ENCODE measurements at places on chromosomes 6 and 20.

DNA sequence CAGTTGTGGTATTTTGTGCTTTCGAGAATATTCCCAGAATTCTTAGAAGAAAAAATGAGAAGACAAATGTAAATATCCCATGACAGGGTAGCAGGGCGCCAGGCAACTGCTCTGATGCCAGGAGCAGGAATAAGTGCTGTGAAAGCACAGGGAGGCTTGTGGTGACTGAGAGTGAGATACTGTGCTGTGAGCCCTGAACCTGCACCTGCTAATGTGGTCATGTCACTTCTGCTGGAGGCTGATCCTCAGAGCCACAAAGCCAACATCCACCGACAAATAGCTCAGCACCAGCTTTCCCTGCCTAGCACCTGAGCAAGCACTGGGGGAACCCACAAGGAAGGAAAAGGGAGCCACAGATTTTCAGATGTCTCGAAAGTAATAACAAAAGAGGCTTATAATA lies 368.6 kb upstream of the CDH4 start:
- H3K27ac ChIP-seq = no peak overlapping the region
- H3K4me1 ChIP-seq = no peaks in the 10 kb centered on the region
- peaks cover 6% of the 10 kb centered on the region for H3K27me3 ChIP-seq
- no peaks in the 10 kb centered on the region for H3K36me3 ChIP-seq
- DNase-seq = no peak

DNA sequence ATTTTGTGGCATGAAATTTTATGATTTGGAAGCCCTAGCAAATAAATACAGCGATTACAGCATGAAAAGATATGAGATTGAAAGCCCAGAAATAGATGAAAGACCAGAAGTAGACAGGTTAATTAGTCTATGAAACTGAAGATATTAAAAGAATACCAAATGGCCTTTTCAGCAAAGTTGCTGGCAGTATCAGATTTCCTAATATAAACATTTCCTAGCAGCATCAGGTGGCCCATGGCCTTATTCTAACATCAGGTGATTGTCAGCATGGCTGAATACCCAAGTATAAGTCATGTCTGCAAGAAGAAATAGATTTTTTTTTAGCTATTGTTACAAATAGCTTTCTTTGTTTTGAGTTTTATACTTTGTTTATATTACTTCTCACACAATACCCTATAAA lies 93.2 kb downstream of the CLVS2 start:
- no peaks in the 10 kb centered on the region for H3K36me3 ChIP-seq
- H3K4me3 ChIP-seq = no peak overlapping the region
- no peaks in the 10 kb centered on the region for H3K27me3 ChIP-seq
- no peaks in the 10 kb centered on the region for H3K4me1 ChIP-seq
- H3K27ac ChIP-seq = no peak overlapping the region
- DNase-seq = no peak

DNA sequence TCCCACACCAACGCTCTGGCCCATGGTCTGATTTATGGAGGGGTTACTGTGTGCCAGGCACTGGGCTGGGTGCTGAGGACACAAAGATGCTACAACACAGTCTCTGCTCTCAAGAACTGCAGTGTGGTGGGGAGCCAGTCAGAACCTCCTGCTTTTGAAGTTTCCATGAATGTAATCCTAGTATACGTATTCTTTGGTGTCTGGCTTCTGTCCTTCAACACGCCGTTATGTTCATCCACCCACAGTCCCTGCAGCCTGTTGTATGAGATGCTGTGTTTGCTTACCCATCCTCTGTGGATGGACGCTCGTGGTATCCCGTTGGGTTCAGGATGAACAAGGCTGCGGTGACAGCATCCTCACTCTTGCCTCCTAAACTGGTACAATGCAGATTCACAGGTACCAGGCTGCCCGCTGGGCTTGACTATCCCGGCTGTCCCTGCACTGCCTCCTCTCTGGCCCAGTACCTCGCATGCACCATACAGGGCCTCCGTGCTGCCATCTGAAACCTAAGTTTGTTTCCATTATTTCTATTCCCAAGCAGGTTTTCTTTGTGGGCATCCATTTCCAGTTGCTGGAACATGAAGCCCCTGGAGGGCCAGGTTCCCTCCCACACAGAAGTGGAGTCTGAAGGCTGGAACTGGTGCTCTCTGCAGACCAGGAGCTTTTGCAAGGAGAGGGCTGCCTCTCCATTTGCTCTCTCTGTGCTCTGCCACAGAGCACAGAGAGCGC lies 364.5 kb downstream of the ZFAND3 start:
- no peak overlapping the region for H3K27ac ChIP-seq
- no peaks in the 10 kb centered on the region for H3K36me3 ChIP-seq
- no peaks in the 10 kb centered on the region for H3K27me3 ChIP-seq
- no peak overlapping the region for H3K4me3 ChIP-seq
- H3K4me1 ChIP-seq = peaks cover 3% of the 10 kb centered on the region

DNA sequence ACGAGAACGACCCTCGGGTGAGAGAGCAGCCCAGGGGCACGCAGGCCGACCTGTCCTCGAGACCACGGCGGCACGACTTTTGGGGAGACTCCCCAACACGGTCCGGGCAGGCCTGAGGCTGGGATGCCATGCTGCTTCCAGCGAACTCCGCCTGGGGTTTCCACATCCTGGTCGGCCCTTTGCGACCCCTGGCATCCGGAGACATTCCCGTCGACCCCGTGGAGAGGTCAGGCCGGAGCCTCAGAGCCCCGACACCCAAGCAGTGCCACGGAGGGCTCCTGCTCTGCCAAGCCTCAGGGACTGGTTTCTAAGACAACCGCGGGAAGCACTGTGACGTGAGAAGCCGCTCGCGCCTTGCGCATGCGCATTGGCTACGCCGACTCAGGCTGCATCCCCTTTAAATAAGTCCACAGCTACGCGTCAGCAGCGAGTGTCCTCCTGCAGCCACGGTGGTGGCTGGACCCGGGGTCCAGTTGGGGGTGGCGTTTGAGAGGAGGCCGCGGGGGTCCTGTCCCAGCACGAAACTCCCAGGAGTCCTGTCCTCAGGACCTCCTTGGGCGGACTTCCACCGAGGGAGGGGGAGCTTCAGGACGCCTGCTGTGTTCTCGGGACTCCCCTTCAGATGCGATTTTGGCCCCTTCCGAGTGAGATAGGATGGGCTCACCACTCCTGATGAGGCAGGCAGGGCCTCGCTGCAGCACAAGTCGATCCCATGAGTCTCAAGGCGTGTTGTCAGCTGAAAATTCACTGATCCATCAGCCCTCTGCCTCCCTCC lies 1089.3 kb upstream of the DEFB115 start:
- H3K27ac ChIP-seq = no peak overlapping the region
- DNase-seq = no peak
- H3K36me3 ChIP-seq = peaks cover under 1% of the 10 kb centered on the region

- no peaks in the 10 kb centered on the region for H3K27me3 ChIP-seq
- no peaks in the 10 kb centered on the region for H3K36me3 ChIP-seq
- no peak overlapping the region for H3K4me3 ChIP-seq
Observed at GRCh38 chr6:4582506-4583417, 193.4 kb upstream of the CDYL start.

DNA sequence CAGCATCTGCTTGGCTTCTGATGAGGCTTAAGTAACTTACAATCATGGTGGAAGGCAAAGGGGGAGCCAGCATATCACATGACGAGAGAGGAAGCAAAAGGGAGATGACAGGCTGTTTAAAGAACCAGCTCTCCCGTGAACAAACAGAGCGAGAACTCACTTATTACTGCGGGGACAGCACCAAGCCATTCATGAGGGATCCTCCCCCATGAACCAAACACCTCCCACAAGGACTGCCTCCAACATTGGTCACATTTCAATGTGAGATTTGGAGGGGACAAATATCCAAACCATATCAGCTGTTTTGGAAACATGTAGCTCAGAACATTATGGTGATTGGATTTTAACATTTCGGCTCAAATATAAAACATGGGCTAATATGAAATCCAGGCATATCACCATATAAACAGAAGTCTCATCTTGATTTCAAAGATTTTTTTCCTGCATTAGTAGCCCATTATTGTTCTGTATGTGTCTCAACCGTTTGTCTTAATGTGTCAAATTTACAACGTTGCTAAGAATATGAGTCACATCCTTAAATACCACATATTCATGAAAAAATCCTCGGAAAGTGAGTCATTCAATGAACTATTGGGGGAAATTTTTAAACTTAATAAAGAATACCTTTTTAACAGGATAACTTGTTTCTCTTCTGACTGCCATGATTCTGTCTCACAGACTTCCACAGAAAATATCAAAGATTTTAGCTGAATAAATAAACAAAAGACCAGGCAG lies 894.3 kb downstream of the TFAP2A start:
- H3K4me3 ChIP-seq = no peak overlapping the region
- H3K27me3 ChIP-seq = no peaks in the 10 kb centered on the region
- H3K4me1 ChIP-seq = peaks cover 46% of the 10 kb centered on the region
- no peak for DNase-seq

GRCh38 chr6:40504274-40504673 lies 82.9 kb downstream of the LRFN2 start:
- H3K27ac ChIP-seq = no peak overlapping the region
- DNase-seq = no peak
- H3K4me3 ChIP-seq = no peak overlapping the region
- H3K4me1 ChIP-seq = no peaks in the 10 kb centered on the region
- H3K27me3 ChIP-seq = peaks cover 31% of the 10 kb centered on the region

DNA sequence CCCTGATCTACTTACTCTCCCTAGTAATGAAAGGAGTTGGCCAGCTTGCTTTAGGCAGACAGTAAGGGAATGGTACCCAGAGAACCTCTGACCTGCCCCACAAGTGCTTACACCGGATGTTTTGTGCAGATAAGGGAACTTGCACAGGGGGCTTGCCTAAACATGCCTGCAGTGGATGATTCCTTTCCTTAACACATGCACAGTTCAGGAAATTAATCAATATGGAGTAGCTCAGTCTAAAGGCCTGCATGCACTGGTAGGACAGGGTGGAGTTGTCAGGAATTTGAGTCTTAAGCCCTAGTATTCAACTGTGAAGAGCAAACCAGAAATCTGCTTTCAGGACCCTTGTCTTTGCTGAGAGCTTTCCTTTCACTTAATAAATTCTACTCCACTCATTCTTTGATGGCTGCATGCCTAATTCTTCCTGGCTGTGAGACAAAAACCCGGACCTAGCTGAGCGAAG lies 3.9 kb upstream of the TRIM38 start:
- peaks cover 1% of the 10 kb centered on the region for H3K36me3 ChIP-seq
- no peaks in the 10 kb centered on the region for H3K27me3 ChIP-seq
- no peak overlapping the region for H3K27ac ChIP-seq
- DNase-seq = no peak
- peaks cover 29% of the 10 kb centered on the region for H3K4me1 ChIP-seq
- no peak overlapping the region for H3K4me3 ChIP-seq

DNA sequence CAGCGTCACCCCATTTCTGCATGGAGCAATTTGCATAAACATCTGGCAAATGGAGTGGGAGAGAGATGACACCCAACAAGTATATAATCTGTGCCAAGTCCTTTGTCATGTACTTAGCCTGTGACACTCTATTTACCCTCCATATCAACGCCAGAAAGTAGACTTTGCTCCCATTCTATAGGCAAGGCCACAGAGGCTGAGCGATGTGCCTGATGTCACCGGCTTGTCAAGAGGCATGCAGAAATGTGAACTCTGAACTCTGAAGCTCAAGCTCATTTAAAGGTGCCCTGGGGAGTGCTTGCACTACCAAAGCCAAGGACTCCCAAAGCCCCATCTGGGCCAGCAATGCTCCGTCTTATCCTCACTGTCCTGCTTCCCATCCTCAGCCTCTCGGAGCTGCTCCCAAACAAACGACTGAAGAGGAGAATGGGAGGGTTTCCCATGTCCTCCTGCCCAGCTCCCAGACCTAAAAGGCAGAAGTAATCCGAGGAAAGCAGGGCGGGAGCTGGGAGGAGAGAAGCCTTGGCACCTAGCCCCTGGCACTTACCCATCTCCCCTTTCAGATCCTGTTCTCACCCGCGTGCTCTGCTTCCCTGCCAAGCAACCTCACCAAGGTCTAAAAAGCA lies 9.2 kb downstream of the CPNE5 start:
- no peaks in the 10 kb centered on the region for H3K36me3 ChIP-seq
- no peak overlapping the region for H3K4me3 ChIP-seq
- H3K27ac ChIP-seq = no peak overlapping the region
- H3K4me1 ChIP-seq = peaks cover 19% of the 10 kb centered on the region

DNA sequence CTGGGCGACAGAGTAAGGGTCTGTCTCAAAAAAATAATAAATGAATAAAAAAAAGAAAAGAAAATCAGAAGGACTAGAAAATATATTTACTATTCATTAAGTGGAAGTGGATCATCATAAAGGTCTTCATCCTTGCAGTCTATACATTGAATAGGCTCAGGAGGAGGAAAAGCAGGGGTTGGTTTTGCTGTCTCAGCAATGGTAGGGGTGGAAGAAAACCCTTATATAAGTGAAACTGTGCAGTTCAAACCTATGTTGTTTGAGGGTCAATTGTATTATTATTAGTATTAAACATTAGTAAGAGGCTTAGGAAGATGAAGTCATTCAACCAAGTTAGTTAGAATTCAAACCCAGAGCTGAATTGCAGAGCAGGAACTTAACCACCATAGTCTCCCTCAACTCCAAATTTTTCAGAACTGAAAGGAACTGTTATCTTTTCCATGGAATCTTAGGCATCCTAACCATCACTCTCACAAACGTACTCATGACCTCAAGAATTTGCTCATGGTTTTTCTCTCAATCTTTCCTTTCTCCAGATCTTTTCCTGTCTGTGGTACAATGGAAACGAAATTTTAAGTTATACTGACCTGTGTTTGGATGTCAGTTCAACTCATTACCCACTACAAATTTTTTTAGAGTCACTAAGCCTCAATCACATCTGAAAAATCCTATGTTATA lies 7.7 kb upstream of the SMIM13 start:
- no peaks in the 10 kb centered on the region for H3K27me3 ChIP-seq
- no peak overlapping the region for H3K27ac ChIP-seq
- DNase-seq = no peak

DNA sequence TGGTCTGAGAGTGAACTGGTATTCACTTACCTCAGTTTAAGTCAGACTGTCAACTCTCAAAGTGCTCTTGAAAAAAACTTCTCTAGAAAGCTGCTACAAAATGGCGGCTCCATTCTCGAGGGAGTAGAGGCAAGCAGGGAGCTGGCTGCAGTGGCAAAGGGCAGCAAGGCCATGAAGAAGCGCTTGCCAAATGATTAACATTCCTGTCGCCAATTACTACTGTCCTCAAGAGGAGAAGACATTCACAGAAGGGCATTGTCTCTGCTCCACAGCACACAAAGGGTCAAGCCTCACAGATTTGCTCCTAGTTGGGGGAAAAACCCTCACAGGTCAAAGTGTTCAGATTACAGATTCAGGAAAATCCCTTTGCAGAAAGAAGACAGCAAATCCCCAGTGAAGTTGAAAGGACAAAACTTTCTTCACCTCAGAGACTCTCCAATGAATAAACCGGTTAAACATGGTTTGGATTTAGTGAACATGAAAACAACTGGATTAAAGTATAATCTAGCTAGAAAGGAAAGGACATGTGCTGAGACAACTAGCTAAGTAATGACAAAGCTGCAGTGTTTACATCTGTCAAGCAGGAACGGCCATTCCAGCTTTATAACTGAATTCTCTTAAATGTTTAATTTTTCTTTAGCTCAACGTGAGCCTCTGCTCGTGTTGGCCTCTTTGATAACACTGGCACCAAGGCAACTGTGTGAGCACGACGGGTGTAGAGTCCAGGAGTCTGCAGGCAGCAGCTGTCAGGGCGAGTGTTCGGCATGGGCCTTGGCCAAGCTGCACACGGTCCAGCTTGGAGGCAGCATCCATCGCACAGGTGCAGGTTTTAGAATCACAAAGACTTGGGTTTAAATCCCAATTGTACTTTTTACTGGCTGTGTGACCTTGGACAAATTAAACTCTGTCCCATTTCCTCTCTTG lies 37.6 kb downstream of the NR2E1 start:
- H3K36me3 ChIP-seq = peaks cover 9% of the 10 kb centered on the region
- H3K4me1 ChIP-seq = peaks cover 2% of the 10 kb centered on the region
- H3K27me3 ChIP-seq = no peaks in the 10 kb centered on the region
- DNase-seq = no peak
